ENCODE measurements at places on chromosomes 3 and 15. TPM values are rescaled to one million over a fixed set of nuclear protein-coding genes. Genes with fewer than 3 reads are reported as not detected.
A peak's percentile ranks its signal among the peaks of the same experiment; 100 is the strongest.

- DNase-seq, result no peak
These were observed 19.1 kb downstream of the ARMC8 start for GRCh38 chr3:138206196-138206595.

DNA sequence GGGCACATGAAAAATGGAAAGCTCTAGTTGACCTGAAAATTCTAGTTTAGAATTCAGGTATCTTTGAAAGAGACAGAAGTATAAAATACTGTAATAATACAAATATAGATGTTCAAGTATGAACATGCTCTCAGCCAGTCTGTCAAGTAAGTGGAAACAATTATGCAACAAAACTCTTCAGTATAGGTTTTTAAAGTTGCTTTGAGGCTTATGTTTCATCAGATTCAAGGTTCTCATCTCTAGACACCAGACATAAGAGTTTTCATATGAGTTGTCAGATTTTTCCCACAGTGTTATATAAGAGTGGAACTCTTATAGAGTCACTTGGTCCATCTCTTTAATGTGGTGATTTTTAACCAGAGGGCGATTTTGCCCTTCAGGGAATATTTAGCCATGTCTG, 22.0 kb downstream of the CMSS1 start:
- DNase-seq, result no peak

DNA sequence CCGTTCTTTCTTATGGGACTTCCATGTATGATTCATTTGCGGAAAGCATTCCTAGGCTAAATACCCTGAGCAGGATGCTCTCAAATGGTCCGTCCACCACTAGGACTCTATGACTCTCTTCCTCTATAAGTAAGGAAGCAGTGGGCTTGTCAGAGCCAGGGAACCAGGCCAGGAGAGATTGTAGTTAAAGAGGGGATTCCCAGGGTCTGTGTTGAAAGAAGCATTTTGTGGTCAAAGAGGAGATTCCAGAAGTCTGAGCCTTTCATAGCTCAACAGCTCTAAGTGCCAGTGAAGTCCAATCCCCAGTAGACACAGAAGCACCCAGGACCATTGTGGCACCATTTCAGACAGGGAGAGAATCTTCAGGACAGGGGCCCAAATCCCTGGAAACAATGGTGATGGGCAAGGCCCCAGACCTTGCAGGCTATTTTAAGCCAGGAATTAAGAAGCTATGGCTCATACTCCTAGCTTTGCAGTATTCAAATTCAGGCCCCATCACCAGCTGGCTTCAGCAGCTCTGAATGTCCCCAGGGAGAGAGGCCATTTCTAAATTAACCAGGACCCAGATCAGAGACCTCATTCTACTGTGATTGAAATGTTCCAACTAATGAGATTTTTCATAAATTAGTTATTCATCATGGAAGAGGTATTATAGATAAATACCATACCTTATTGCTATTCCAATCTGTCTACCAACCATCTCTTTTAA, 81.7 kb downstream of the CD47 start:
- DNase-seq, result no peak

- DNase-seq, result peak; percentile 66
These were observed 62.1 kb upstream of the SLC6A11 start for GRCh38 chr3:10753964-10754363.

GRCh38 chr3:25870452-25870851, 80.6 kb downstream of the OXSM start:
- no peak for DNase-seq

DNA sequence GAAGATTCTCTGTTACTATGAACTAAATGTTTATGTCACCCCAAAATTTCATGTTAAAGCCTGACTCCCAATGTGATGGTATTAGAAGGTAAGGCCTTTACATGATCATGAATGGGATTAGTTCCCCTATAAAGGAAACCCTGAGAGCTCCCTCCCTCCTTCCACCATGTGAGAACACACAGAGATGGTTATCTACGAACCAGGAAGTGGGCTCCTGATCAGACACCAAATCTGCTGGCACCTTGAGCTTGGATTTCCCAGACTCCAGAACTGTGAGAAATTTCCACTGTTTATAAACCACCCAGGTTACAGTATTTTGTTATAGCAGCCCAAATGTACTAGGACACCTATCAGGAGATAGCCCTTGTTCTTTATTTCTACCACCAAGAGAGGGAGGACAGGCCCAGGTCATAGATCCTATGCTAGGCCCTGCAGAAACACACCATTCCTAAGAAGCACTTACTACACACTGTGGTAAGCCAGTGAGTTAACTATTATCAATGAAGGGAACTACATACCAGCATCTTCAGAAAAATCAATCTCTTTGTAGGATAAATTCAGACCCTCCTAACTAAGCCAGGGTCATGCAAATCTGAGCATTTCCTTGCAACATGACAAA, 59.0 kb downstream of the PRKAR2A start:
- no peak for DNase-seq

DNA sequence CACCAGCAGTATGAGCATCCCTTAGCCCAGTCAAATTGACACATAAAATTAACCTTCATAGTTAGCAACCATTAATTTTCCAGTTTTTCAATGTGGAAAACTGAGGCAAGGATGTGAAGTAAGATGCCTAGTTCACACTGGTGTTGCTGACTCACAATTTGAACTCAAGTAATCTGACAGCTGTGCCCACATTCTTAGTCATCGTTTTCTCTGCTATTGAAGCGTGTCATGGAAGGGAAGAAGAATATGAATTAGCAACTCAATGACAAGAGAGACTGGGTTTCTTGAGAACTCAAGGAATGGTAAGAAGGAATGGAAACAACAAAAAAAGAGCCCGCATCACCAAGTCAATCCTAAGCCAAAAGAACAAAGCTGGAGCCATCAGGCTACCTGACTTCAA, 261.4 kb downstream of the EPHA3 start:
- DNase-seq, result no peak

- no peak for DNase-seq
These were observed 11.4 kb downstream of the ZIC1 start for GRCh38 chr3:147420353-147421183.

Gene TMEM89
- total RNA-seq, result not detected
